ENCODE measurements at places on chromosomes 12 and 14.

- DNase-seq: no peak
Measured at GRCh38 chr14:79663453-79663852, 547.9 kb downstream of the DIO2 start.

- peak; percentile 34 for DNase-seq
Measured at GRCh38 chr12:99605-100004, 33.0 kb downstream of the IQSEC3 start.

DNA sequence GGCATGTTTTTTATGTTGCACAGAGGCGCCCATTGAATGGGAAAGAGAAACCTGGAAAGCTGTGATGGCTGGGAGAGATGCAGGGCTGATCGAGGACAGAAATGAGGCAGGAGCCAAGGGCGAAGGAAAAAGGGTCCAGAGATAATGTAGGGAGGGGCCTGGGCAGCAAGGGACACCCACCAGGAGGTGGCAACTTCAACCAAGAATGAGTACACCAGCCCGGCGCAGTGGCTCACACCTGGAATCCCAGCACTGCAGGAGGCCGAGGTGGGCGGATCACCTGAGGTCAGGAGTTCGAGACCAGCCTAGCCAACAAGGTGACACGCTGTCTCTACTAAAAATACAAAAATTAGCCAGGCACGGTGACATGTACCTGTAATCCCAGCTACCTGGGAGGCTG, 4.0 kb downstream of the SSH1 start:
- no peak for DNase-seq

DNA sequence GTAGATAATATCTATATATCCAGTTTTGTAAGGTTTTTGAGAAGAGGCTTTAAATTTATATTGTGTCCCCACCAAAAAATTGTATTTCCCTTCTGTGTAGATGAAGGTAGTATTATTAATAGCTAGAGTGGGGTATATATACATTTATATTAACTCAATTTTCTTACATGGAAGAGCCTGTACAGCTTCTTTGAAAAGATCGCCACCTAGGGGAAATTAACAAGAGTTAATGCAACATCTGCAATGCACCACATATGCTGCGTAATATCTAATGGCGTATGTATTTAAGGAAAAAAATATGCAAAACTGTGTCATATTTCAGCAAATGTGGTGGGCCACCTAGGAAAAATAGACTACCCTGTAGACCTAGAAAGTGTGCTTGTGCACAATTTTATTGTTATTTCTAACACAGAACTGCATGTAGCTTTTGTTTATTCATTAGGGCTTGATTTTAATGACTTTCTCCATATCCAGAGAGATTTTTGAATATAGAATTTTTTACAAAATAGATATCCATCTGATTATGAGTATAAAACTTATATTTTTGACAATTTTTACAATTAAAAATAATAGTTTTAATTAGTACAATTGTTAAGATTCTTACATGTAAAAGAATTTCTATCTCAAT, 14.0 kb downstream of the CCER1 start:
- DNase-seq: no peak

- DNase-seq: no peak
Measured at GRCh38 chr12:91387461-91388134, 205.0 kb upstream of the DCN start.

DNA sequence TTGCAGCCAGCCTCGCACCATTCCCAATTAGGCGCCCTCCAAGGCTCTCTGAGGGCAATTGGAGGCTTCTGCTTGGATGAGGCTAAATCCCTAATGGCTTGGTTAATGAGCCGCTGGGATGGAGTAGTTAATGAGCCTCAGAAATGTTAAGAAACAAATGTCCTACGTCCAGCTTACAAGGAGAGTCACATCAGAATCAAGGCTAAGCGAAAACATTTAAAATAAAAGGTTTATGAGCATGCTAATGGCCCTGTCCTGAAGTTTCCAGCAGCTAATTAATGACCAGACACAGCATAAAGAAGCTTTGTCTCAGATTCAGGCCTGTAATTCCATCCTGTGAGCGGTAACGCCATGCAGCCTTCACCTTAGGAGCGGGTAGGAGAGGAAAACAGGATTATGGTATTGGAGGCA, 200.7 kb upstream of the BCL2L14 start:
- no peak for DNase-seq

DNA sequence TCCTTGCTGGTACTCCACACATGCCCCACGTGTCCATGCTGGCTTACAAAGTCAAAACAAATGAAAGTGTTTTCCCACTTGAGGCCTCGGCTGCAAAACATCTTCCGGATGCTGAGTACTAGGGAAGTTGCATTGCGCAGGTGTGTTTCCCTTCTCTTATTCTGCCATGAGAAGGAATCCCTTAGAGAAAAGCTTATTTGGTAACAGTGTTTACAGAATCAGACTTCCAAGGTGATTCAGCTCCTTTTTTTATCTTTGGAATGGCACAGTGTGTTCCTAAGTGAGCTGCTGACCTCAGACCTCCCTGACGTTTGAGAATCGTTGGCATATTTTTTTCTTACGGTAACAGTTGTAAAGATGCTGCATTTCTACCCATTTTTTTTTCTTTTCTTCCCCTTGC, 211.3 kb downstream of the ESR2 start:
- DNase-seq: no peak

DNA sequence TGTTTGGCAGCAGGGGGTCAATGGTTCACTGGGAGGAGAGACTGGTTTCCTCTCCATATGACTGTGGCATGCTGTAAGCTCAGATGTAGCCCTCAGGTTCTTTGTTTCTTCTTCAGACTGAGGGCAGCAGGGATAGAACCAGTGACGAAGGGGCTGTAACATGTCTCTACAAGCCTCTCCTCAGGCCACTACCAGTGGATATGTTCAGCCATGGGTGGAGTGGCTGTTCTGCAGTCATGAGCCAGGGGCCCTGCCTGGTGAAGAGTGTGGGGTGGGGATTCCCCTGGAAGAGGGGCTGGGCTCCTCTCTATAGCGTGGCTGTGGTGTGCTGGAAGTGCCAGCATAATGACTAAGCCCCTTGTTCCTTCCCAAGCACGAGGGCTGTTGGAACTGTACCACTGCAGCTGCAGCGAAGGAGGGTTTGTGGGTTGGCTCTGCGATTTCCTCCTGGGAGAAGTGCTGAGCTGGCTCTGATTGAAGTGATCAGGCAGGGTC, 55.8 kb downstream of the CMAS start:
- DNase-seq: no peak

DNA sequence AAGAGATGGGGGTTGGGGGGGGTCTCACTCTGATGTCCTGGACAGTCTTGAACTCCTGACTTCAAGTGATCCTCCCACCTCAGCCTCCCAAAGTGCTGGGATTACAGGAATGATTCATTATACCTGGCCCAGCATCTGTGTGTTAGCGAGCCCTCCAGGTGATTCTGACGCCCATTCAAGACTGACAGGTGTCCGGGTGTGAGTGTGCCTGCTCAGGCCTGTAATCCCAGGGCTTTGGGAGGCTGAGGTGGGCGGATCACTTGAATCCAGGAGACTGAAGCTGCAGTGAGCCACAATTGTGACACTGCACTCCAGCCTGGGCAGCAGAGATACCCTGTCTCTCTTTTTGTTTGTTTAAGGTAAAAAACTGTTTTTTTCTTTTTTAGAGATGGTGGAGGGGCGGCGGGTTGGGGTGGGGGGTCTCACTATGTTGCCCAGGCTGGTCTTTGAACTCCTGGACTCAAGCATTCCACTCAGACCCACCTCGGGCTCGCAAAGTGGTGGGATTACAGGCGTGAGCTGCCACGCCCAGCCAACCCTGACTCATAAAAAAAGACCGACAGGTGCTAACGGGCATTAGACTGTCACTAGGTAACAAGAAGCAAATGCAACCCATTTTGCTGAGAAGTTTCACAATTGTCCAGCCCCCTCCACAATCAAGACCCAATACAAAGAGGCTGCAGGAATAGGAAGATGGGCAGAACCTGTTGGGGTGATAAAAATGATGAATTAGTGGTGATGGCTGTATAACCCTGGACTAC, 4.7 kb downstream of the VSIG10 start:
- DNase-seq: no peak

DNA sequence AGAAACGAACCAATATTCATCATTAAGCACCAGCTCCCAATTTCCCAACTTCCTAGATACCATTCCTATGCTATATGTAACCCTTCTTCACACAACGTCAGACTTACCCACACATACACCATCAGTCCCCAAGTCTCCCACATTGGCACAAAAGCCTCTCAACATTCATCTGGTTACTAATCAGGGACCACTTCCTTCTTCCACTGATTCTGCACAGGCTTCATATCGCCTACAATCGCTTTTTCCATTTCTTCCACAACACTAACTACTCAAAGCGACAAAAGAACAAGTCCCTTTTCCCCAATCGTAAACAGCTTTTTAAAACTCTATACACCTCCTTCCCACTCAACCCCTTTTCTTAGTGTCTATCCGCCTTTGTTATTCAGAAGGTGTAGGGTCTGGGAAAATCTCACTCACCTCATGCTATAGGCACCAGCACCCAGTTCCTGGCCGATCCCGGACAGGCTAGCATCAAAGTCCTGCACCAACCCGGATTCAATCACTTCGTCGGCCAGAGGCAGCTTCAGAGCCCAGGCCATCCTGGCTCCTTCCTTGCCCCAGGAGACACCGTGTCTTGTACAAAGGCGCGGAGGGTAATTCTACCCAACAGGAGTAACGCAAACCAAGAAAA, 936 bp downstream of the TFCP2 start:
- peak; percentile 75 for DNase-seq

DNA sequence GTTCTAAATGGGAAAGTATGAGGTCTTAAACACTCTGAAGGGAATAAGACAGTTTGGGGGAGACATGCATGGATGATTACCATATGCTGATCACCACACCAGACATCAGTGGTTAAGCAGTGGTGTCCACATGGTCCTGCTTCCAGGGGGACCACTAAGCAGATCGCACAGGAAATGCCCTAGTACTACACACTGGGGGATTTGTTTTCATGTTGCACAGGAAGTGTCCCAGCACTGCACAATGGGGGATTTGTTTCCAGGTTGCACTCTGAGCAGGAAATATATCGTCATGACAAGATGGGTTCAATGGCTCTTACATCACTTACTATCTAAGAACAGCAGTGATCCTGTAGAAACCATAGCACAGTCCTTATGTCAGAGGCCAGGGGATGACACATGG, 245.5 kb downstream of the BCL11B start:
- DNase-seq: no peak

- DNase-seq: no peak
Measured at GRCh38 chr12:15244341-15244740, 23.1 kb upstream of the RERG start.

GRCh38 chr12:94182986-94183707, 34.8 kb downstream of the PLXNC1 start:
- DNase-seq: no peak

GRCh38 chr14:102777711-102778337, 575 bp downstream of the TRAF3 start:
- no peak for DNase-seq

- DNase-seq: peak; percentile 41
Measured at GRCh38 chr14:56172571-56172971, 54.4 kb downstream of the PELI2 start.

DNA sequence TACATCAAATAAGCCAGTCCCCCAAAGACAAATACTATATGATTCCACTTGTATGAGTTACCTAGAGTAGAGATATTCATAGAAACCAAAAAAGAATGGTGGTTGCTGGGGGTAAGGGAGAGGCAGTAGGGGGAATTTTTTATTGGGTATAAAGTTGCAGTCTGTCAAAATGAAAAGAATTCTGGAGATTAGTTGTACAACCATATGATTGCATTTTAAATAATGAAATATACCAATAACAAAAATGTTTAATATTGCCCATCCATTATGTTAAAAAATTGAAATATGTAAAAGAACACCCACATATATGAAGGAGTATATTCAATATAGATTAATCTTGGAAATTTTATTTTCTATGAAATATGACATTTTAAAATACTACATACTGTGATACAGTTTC, 1383.5 kb downstream of the FSCB start:
- DNase-seq: no peak

- DNase-seq: no peak
Measured at GRCh38 chr14:101206556-101206955, 303.0 kb upstream of the RTL1 start.

GRCh38 chr12:123034022-123034541, 53.6 kb downstream of the ARL6IP4 start:
- no peak for DNase-seq

DNA sequence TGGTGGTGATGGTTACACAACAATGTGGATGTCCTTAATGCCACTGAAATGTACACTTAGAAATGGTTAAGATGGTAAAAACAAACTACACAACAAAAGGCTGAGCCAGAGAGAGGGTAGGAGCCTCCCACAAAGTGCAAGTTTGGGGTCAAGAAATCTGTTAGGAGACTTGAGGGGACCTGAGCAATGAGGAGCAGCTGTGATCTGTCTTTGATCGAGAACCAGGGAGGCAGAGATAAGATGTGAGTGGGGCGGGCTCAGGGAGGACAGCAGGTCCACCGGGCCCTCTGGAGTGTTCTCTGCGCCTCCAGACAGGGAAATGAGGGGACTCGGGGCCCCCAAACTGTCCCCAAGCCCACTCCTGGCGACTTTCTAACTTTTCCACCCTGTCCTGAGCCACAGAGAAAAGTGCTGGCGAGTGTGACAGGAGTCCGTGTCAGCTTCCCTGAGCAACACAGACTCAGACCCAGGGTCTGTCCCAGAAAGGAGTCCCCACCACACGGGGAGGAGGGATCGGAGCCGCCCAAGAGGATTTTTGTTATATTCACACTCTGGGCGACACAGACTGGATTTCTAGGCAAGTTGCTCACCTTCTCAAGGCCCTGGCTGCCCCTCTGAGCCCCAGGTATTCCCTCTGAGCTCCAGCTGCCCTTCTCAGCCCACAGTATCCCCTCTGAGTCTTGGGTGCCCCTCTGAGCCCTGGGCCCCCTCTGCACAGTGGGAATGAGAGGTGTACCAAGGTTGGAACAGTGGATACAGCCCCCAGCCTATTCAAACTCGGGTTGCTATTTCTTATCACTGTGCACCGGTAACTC, 11.5 kb upstream of the SCARB1 start:
- DNase-seq: no peak

DNA sequence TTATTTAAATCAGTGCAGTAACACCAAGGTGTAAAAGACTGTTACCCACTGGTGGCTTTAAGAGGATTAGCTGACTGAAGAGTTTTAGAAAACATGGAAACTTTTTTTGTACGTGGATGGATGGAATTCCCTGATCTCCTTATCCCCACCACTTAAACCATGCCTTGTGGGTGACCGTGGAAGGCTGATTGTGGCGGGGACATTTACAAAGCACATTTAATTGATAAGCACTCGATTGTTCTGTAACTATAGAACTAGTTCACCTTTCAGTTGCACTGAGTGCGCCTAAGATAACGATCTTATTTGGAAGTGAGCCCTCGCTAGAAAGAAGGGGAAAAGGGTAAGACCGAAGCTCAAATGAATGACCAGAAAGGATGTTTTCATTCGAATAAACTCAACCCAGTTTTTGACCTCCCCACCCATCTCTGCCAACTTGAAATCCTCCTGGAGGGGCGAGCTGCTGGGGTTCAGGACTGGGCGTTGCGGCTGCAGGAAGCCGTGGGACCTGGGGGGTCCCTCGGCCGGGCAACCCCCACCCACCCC, 688 bp upstream of the RASSF3 start:
- DNase-seq: peak; percentile 23
